ENCODE measurements at places on chromosomes 13 and 19. TPM values are rescaled to one million over a fixed set of nuclear protein-coding genes. Genes with fewer than 3 reads are reported as not detected.

GRCh38 chr13:41954226-41954625 is 6.7 kb downstream of the VWA8 start:
- no peak for DNase-seq

GRCh38 chr13:68099631-68100030 is 869.5 kb upstream of the PCDH9 start:
- no peak for DNase-seq

DNA sequence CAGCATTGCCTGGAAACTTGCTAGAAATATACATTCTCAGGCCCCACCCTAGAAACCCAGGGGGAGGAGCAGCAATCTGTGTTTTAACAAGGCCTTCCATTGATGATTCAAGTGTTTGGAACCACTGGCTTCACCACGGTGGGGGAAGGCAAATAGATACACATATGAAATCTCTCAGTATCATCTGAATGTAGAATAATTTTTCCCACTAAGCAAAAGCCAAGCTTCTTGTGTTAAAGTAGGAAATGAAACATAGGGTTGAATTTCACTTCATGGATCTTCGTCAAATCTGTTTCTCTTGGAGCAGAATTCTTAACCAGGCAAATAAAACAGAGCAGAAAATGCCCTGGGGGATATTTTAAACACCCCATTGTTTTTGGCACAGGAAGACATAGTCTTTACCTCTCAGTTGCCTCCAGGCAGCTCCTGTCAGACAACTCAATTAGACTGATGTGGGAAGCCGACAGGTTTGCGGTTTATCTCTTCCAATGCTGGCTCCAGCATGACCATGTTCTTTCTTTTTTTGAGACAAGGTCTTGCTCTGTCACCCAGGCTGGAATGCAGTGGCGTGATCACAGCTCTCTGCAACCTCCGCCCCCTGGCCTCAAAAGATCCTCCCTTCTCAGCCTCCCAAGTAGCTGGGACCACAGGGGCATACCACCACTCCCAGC is 213.0 kb downstream of the FOXO1 start:
- DNase-seq = no peak

DNA sequence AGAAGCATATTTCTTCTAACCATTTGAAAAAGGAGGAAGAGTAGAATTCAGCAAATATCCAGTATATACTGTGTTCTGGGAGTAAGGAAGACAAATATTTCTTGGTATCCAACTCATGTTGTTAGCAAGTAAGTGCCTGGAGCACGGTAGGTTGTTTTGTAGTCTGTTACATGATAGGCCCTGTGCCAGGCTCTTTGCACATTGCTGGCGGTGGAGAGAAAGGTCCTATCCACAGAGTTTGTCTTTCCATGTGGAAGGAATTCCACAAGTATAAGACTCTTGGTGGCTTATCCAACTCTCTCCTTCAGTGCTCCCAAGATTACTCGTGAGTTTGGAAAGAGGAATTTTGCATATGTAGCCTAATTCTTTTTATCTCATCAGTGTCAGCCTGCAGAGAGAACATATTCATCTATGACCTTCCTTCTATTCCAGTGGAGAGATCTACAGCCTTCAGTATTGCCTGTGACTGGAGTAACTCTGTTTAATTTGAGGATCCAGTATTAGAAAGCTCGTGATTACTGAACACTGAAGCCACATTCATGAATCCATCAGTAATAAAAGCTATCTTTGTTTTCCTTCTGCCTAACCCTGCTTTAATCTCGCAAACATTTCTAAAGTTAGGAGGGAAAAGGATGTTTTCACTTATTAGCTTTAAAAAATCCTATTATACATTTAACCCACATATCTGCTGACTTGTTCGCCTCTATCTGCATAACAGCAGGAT is 183.9 kb upstream of the CSNK1A1L start:
- no peak for DNase-seq

DNA sequence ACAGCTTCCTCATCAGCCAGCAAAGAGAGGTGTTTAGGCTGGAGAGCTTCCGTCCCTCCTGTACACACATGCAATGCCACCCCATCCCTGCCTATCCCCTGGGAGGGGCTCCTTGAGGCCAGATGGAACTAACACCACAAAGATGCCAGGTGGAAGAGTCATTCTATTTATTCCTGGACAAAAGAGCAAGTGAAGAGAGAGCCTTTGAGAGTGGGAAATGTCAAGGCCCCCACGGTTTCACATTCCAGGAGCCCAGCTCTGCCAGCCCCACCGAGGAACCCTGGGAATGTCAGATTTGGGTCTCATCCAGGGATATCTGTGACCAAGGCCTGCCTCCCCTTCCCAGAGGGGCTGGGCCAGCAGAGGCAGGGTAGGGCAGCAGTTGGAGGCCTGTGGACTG is 30.8 kb upstream of the IGFL1 start:
- no peak for DNase-seq

DNA sequence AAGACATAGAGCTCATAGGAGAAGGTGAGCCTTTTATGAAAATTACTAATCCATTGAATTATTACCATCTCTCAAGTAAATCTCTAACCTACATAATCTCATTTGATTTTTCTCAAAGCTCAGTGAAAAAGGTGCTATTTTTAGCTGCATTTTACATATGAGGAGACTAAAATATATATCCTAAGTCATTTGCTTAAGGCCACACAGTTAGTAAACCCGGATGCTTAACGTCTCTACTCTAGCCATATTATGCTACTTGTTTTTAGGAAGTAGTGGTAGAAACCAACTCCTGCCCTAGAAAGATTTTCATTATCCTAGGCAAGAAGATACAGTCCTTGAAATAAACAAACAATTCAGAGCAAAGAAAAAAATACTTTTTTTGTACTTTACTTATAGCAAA is 108.9 kb downstream of the RBM26 start:
- no peak for DNase-seq

DNA sequence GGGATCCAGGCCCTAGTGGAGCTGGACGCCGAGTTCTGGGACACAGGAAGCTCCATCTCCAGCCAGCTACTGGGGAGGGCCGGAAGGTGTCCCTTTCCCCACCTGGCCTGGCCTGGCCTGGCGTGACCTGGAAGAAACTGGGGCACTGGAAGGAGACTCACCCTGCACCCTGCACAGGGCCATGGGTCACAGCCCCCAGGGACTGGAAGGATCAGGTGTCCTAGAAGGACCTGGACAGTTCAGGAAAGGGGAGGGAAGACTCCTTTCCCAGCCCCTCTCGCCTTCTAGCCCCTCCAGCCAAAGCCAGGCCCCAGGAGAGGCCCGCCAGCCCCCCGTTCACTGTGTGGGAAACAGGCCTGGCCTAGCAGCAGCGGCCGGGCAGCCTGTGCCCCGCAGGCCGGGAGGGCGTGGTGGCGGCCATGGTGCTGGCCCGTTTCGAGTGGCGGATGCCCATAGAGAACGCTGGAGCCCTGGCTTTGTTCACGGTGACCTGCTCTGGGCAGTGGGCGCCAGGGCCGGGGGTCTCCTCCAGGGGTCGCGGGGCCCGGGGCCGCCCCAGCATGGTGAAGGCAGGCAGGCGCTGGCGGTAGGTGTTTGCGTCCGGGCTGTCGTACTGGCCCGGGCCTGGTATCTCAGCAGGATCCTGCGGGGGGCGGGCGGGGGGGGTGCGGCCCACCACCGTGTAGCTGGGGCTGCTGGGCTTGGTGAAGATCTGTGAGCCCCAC is 2.8 kb upstream of the SHC2 start:
- no peak for DNase-seq

DNA sequence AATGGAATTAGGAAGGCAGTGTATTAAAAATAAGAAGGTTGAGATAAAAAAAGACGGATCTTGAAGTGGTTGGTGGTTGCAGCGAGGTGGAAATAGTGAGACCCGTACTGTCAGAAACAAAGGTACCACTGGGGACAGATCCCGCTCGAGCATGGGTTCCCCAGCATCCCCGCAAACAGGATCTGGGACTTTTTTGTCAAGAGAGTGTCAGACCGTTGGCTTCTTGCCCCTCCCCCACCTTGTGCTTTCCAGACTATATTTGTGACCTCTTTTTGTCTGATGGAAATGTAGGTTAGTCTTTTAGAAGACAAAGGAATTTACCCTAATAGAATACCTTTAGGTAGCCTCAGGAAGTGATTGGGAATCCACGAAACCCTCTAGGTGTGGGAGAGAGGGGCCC is 4.2 kb downstream of the GATAD2A start:
- DNase-seq = no peak

The KLK14 gene
- not detected for polyA plus RNA-seq

The COX7A1 gene
- polyA plus RNA-seq = not detected

GRCh38 chr19:5042556-5042955 is 73.6 kb downstream of the KDM4B start:
- no peak for DNase-seq

GRCh38 chr13:98157609-98158008 is 14.7 kb downstream of the FARP1 start:
- no peak for DNase-seq

The ZNF554 gene
- polyA plus RNA-seq = 0.91 TPM

The CYP2F1 gene
- not detected for polyA plus RNA-seq

DNA sequence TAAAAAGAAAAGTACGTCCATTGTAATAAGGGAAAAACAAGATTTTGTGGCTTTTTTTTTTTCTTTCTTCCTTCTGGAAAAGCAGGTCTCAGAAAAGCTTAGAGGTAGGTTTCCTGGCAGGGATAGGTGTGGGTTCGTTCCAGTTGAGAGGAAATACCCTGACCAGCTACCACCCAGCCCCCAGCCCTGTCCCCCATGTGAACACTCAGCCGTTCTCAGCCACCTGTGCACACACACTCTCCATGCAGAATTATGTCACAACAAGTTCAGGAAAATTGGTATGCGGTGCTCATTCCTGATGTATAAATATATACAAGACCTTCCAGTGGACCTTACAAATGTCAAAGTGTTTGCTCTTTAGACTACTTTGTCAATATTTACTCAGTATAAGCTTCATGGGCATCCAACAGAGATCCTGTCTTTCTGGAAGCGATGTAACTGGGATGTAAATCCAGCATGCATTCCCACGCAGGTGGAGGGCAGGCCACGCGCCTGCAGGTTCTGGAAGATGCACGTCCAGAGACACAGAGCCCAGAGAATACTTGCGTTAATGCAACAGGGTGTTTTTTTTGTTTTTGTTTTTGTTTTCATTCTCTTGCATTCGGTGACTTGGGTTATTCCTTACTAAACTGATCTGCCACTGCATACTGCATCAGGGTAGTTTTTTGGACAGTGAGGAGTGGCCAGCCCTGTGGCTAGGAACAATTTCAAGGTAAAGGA is 68.8 kb downstream of the TSHZ3 start:
- no peak for DNase-seq

- no peak for DNase-seq
Observed at GRCh38 chr13:65594298-65594781, 1635.8 kb downstream of the PCDH9 start.

DNA sequence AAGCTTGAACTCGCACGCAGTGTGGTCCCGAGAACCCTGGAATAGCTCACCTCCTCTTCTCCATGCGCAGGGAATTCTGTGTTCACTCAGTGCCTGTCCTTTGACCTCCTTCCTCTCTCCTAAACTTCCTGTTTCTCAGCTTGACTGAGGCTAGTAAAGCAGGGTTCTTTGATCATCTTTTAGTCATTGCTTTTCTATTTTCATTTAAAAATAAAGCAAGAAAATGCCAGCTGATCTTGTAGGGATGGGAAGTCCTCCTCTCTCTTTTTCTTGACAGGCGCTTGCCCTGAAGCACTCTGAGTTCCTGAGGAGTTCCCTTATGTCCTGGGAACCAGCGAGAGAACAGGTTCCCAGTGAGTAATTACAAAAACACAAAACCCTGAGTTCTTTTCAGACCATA is 62.8 kb downstream of the ARHGEF7 start:
- DNase-seq = no peak

- DNase-seq = no peak
Observed at GRCh38 chr13:38647312-38647711, 39.6 kb upstream of the FREM2 start.

The CPAMD8 gene
- polyA plus RNA-seq = 5.1 TPM
